ENCODE measurements at places on chromosomes 3 and 15.

DNA sequence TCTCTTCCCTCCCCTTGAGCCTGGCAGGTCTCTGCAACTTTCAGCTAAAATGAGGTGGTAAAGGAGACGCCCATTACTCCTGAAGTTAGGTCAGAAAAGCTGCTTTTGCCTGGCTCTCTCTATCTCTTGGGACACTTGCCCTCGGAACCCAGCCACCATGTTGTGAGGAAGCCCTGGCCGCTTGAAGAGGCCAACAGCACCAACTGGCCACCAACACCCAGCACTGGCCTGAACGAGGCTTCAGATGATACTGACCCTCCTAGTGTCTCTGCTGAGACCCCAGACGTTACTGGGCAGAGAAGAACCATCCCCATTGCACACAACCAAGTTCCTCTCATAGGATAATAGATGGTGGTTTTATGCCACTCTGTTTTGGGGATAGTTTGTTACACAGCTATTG lies 49.5 kb upstream of the PCSK6 start:
- DNase-seq = no peak

GRCh38 chr3:194738254-194739093 lies 52.8 kb downstream of the FAM43A start:
- no peak for DNase-seq

GRCh38 chr15:61527836-61528580 lies 298.9 kb upstream of the RORA start:
- DNase-seq = no peak

DNA sequence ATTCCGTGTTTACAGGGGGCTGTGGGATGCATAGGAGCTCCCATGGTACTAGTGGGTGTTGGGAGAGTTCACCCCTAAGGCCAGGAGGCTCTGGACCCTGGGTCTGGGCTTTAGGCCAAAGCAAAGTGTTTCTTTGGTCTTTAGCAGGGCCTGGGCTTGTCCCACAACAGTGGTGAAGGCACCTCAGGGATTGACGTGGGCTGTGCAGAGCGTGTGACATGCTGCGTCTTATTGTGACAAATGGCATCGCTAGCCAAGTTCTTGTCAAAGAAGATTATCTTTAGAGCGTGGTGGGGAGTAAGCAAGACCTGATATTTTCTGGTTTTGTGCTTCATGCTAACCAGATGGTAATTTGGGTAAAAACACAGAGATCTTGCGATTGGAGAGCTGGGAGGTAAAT lies 170.1 kb downstream of the APBA2 start:
- no peak for DNase-seq

GRCh38 chr15:100330221-100330620 lies 11.6 kb downstream of the ADAMTS17 start:
- no peak for DNase-seq

GRCh38 chr15:75021341-75021740 lies 2.0 kb upstream of the PPCDC start:
- DNase-seq = no peak

- DNase-seq = no peak
Measured at GRCh38 chr3:161028555-161029153, 76.5 kb downstream of the B3GALNT1 start.

DNA sequence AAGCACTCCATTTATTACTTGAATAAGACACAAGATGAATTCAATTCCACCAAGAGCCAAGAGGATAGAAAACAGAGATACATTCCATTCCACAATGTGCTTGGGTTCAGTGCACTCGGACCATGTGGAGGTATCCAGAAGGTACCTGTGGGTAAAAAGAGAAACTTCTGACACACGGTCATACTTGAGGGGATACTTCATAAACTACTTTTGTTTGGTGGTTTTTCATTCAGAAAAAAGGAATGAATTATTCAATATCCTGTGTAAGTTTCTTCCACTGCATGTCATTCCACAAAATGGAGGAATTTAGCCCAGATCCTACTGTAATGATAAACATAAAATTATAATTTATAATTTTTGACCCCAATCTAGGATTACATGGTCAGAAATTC lies 5.7 kb downstream of the TM4SF1 start:
- no peak for DNase-seq

GRCh38 chr3:169334991-169335390 lies 328.5 kb downstream of the MECOM start:
- DNase-seq = no peak

- DNase-seq = no peak
Measured at GRCh38 chr15:87193481-87193880, 1063.1 kb downstream of the NTRK3 start.

DNA sequence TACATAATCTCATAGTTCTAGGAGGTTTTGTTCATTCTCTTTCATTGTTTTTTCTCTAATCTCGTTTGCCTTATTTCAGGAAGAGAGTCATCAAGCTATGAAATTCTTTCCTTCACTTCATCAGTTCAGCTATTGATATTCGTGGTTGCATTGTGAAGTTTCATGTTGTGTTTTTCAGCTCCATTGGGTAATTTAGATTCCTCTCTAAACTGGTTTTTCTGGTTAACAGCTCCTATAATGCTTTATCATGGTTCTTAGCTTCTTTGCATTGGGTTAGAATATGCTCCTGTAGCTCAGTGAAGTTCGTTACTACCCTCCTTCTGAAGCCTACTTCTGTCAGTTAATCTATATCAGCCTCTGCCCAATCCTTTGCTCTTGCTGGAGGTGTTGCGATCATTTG lies 69.4 kb upstream of the CD96 start:
- no peak for DNase-seq

GRCh38 chr15:87349181-87349580 lies 907.4 kb downstream of the NTRK3 start:
- DNase-seq = no peak

- no peak for DNase-seq
Measured at GRCh38 chr15:101456057-101456739, 33.3 kb downstream of the PCSK6 start.

All from stimulated activated CD8-positive, alpha-beta memory T cell treated with anti-CD3 and anti-CD28 coated beads, Interleukin-4, amount 100 ng/mL, for 4 hours (primary cell).